ENCODE measurements at places on chromosomes 2 and 18.

GRCh38 chr2:99340669-99341236, 3.6 kb downstream of the EIF5B start:
- DNase-seq = no peak

DNA sequence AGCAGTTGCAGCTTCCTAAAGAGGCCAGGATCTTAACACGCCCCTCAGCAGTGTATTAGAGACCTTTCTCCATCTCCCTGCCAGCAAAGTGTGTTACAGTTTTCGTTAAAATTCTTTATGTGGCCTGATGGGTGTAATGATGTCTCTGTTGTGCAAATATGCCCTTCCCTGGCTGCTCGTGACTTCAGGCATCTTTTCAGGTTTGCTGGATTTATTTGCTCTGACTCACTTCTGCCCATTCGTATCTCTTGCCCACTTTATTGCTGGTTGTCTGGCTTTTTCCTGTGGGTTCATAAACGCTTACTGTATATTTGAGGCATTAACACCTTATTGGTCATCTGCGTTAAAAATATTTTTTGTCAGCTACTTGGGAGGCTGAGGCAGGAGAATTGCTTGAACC, 134.5 kb downstream of the ASB1 start:
- DNase-seq = no peak

GRCh38 chr2:217800433-217801114, 202.2 kb downstream of the TNS1 start:
- no peak for DNase-seq

DNA sequence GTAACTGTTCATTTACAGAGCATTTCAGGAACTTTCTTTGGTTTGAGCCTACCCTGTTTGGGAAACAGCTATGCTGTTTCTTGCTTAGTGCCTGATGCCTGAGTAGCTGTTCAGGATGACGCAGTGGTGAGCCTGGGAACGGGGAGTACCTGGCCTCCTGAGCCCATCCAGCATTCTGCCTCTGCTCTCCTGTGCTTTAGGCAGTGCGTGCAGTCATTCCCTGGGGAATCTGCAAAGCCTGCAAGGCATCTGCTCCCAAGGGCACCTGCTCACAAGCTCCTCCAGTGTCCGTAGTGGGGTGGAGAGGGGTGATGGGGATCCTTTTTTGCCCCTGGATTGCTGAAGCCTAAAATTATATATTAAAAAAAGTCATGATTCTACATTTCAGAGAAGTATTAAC, 68.8 kb downstream of the RAPGEF4 start:
- no peak for DNase-seq

DNA sequence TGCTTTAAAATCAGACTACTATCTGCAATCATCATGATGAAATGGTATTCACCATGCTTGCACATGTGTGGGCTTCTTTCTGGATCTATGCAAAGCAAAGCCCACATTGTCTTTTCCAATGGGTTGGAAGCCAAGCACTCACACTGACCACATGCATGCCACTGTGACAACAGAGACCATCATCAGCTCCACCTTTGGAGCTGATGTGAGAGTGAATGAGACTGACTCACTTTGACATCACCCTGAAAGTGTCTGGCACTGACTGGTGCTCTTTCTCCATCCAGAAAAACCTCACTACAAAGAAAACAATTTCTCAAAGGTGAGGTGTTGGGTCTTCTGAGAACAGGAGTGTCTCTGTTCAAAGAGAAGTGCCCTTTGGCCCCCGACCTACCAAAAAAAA, 4.7 kb downstream of the MYO5B start:
- no peak for DNase-seq

DNA sequence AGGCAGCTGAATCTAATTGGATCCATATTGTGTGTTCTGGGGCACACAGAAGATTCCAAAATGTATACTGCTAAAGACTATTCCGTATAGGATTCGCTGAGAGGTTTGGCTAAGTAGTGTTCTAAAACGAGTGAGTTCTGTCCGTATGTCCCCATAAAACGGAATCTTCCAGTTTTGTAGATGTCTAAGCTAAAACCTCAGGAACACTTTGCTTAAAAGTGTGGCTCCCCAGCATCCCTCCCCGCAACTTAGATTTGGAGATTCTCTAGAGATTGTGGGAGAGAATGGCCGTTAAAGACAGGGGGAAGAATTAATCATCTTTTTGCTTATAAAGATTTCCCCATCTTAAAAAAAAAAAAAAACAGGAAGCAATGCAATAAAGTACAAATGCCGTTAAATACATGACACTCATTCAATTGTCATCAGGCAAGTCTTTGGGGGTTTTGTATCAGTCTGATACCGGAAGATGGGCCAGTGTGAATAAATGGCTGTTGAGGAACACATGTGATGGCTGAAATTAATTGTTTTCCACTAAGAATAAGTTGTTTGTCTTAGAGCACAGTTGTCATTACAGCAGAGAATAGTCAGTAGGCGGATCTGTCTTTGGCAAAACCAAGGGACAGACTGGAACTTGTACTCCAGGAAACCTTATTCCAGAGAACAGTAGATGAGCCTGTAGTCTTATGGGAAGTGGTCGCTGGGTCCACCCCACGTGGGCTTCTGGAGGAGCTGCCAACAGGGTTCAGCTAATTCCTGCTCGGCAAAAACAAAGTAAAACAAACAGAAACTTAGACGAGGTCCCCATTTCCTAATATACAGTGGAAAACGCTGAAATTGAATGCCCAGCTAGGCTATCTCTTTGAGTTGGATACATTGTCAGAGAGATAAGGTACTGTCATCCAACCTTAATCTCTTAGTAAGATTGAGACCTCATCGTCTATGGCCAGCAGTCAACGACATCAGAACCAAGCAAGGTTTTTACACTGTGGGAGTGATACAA, 1.7 kb downstream of the EMILIN2 start:
- DNase-seq = no peak

DNA sequence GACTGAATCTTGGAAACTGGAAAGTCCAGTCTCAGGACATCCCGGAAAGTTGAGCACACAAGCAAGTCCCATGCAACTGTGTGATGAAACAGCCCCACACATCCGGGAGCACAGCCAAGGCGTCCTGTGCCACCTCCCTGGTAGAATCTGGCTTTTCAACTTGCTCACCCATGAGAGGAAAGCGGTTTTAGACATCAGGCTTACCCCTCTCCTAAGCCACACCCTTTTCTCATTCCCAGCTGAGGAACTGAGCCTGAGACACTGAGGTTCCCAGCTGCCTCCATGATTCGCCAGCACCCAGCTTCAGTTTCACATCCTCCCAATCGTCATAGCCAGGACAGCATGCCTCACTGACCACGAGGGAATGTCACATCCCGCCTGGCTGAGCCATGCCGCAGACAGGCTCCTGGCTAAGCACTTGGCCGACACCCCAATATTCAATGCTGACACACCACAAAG, 60.3 kb downstream of the STEAP3 start:
- DNase-seq = peak; percentile 39

DNA sequence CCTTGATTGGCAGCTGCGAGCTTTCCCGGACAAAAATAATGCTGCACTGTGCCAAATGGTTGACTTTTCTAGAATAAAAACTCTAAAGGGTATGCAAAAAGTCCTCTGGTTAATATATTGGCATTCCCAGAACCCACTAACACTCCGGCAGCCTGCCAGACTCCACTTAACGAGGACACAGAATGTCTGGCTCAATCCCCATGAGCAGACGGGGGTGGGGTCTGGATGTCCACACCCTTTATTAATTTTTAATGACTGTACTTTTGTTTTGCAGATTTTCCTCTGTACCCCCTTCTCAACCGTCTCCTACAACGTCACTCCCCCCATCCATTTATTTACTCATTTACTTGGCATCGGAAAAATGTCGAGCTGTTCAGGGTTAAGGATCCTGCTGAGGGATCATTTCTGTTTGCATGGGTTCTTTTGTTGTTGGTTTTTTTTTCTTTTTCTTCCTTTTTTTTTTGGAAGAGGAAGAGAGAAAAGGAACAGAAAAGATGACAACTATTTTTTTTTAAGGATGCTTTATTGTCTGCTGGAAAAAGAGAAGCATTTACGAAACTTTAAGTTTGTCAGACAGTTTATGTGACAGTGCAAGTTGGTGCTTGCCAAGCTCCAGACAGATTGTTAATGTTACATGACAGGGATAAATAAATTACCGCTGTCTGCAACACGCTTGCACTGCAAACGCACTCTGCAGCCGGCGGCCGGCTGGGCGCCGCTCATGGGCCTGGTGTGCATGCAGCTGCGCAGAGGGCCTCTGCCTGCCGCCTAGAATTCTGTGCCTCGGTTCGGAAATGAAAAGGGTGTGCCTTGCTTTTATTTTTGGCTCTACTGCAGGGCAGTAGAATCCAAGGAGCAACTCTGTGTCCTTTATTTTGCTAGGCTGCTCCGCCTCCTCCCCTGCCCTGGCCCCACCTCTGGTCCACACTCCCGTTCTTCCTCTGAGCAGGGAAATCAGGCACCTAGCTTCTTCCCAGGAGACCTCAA, 3.6 kb downstream of the LDLRAD4 start:
- peak; percentile 12 for DNase-seq

DNA sequence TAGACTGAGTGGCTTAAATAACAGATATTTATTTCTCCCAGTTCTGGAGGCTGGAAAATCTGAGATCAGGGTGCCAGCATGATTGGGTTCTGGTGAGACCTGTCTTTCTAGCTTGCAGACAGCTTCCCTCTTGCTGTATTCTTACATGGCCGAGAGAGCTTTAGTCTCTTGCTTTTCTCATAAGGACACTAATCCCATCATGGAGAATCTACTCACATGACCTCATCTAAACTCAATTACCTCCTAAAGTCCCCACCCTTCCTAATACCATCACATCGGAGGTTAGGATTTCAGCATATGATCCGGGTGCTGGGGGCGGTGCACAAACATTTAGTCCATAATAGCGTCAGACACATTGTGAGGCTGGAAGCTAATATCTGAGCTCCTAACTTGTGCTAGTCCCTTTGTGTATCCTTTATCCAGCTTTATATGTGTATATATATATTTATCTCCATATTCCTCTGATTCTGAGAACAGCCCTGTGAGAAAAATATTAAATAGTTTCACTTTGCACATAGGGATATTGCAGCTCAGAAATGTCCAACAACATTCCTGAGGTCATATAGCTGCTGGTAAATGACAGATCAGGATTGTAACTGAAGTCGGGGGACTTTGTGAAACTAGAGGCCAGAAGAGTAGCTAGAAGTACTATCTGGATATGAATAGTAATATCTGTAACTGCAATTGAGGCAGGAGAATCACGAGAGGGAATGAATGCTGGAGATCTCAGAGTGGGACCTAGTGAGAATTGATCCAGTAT, 28.9 kb downstream of the MARCHF4 start:
- DNase-seq = no peak

DNA sequence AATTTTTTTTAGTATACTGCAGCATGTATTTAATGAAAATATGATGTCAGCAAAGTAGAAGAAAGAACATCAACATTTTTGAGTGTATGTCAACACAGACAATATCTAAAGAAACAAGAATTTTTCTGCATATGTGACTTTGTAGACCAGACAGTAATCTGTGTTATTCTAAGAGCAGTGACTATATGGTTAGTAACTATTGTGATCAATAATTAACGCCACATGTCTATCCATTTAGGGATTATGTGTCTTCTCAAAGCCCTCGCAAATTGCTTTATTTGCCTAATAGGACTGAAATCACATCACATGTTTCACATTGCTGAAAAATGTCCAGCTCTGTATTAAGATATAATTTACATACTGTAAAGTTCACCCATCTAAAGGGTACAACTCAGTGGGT, 107.8 kb downstream of the GFPT1 start:
- DNase-seq = no peak
